ENCODE measurements at places on chromosomes 4 and X. TPM values are rescaled to one million over a fixed set of nuclear protein-coding genes. Genes with fewer than 3 reads are reported as not detected.

DNA sequence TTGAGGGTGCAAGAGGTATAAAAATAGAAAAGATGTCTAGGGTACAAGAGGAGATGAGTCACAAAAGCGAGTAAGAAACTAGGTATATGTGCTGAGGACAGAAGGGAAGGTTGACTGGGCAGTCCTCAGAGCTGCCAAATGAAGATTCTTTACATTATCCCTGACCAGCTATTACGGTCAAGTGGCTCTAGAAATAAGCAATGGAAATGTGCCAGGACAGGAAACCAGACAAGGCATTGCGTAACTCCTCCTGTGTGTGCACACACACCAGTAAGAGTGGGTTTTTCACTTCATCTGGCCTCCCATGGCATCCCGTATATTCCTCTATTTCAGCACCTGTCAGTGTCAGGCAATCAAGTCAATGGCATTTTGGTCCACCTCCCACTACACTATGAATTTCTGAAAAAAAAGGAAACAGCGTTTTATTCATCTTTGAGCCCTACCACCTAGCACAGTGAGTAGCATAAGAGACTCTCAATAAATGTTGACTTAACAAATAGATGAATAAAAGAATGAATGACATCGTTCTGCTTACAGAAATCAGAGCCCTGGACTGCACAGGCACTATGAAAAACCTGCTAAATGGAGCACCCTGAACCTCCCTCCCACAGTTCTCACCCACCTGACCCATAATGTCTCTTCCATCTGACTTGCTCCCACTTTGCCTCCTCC lies 62.6 kb upstream of the KLF3 start:
- no peak for DNase-seq

DNA sequence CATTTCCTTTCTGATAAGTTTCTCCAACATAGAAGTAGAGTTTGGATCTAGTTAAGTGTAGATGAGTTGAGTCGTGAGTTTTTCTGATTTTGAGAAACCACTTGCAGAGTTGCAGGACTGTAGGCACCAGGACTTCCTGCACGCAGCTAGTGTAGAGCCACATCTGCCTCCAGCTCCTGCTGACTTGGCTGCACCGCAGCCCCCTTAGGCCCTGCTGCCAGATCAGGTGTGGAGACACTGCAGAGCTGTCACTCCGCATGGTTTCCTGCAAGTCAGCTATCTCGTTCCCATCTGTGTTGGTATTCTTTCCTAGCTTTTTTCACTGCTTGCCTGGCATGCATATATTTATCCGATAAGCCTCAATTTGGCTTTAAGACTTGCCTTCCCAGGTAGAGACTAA lies 48.9 kb downstream of the PCDH7 start:
- DNase-seq: peak; percentile 17

GRCh38 chrX:72358313-72358712 lies 52.6 kb upstream of the CITED1 start:
- no peak for DNase-seq

DNA sequence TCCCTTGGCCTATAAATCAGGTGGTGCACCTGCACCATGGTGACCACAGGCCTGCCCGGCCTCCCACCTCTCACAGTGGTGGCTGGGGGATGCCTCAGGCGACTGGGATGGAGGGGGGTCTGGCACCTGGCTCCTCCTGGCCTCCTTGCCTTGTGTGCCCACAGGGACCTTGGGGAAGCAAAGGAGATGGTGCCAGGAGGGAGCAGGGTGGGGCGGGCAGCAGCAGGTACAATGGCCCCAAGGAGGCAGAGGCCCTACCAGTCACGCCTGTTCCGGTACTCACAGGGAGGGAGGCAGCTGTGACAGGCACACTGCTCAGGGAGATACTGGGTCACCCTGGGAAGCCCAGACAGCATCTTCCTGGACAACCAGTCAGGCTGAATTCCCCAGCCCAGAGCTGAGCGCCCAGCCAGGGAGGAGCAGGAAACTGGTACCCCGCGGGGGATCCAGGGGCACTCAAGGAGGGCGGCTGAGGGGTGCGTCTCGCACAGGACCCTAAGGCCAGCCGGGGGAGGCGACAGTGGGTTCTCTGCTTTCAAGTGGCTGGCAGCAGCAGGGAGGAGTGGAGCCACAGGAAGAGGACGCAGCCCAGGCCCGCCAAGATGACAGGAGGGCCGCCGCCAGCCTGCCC lies 1.2 kb upstream of the TREX2 start:
- DNase-seq: no peak

- DNase-seq: no peak
Observed at GRCh38 chr4:31104577-31104976, 384.4 kb downstream of the PCDH7 start.

DNA sequence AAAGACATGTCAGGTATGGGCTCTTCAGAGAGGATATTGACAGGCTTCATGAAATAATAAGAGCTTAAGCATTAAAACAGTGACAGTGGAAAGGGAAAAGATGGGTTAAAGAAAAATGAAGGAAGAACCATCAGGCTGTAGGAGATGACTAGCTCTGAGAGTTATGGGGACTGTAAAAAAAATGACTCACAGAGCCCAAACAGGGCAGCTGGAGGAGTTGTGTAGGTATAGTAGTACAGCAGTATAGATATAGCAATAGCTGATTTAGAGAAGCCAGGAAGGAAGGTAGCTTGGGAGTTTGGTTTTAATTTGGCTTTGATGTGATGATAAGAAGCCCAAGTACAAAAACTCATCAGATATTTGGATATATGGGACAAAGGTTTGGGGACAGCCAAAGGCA lies 66.6 kb downstream of the FREM3 start:
- no peak for DNase-seq

DNA sequence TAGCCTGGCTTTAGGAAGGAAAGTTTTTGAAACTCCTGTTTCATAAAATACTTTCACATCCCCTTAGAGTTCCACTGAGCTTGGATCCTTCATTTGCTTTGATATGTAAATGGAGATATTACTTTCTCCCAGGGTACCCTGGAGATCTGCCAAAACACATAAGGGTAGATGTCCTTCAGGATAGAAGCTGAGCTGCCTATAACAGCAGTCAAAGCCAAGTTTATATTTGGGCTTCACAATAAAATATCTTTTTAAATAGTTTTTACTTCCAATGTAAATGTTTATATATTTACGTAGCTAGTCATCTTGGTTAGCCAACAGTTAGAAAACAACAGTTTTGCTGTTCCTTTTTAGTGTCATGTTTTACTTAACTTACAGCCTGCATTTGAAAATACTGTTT lies 742.3 kb upstream of the POU3F4 start:
- no peak for DNase-seq

DNA sequence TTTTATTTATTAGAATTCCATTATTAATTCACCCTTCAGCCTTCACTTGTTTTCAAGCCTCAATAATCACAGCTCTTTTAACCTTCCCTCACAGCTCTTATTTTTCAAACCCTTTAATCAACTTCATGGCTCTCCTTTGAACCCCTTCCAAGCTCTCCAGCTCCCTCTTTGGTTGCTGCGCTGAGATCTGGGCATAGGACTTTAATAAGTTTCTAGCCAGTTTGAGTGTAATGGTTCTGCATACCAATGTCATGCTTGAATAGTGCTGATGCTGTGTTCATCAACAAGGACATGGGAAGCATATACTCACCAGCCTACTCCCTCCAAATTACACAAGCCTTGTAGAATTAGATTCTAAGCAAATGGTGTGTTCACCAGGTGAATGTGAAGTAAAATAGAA lies 3.5 kb upstream of the RNF212 start:
- no peak for DNase-seq

ZDHHC15 gene
- 9.4 TPM for total RNA-seq

DNA sequence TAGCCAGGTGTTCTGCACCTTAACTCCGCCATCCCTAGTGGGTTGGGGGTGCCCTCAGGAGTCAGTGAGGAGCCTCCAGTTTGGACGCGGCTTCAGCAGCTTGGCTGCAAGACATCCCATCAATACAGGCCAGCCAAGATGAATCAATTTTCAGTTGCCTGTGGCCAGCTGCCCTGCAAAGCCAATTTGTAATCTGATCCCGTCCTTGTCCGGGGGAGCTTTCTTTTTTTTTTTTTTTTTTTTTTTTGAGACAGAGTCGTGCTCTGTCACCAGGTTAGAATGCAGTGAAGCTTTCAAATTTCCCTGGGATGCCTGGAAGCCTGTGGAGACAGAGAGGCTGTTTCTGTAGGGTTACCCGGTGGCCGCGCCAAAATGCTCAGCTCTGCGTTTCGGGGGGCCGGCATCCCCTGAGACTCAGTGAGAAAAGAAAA lies 192.5 kb downstream of the ASMT start:
- peak; percentile 81 for DNase-seq

DNA sequence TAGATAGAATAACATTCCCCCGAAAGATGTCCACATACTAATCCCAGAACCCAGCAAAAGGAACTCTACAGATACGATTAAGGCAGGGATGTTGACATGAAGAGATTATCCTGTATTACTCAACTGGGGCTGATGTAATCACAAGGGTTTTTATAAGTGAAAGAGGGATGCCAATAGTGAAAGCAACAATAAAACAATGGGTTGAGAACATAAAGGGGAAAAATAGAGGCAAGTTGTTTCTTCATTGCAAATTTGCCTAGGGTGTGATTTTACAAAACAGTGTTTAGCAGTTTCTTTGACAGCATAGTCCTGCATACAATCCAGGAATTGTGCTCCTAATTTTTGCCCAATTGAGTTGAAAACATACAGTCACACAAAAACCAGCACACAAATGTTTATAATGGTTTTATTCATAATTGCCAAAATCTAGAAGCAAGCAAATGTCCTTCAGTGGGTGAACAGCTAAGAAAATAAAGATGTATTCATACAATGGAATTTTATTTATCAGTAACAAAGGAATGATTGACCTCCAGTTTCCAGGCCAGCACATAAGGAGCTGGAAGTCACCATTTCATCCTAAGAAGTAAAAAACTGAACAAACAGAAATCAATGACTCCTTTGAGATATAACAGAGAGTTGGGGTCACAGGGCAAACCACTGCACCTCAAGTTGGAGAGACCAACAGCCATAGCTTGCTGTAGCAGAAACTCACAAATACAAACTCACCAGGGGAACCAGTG lies 107.2 kb downstream of the CENPC start:
- DNase-seq: no peak

DCAF8L2 gene
- total RNA-seq: not detected

TLR10 gene
- not detected for total RNA-seq

TMEM150C gene
- total RNA-seq: 5.1 TPM

DGAT2L6 gene
- total RNA-seq: not detected

DNA sequence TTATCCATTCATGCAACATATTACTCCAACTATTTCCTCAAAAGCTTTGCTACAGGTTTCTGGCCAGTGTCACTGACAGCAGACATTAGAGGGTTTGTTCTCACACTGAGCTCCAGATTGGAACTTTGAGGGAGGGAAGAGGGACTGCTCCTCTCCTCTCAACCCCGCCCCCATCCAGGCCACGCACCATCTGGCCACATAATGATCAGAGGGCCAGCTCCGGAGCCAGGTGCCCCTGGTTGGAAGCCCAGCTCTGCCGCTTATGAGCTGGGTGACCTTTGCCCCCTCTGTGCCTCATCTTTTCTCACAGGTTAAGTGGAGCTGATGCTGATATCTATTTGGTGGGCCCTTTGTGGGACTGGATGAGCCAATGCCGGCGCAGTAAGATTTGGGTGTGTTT lies 55.8 kb downstream of the C4orf50 start:
- DNase-seq: peak; percentile 71

DRD5 gene
- not detected for total RNA-seq

GRCh38 chrX:107465932-107466620 lies 16.6 kb downstream of the FRMPD3 start:
- no peak for DNase-seq

DNA sequence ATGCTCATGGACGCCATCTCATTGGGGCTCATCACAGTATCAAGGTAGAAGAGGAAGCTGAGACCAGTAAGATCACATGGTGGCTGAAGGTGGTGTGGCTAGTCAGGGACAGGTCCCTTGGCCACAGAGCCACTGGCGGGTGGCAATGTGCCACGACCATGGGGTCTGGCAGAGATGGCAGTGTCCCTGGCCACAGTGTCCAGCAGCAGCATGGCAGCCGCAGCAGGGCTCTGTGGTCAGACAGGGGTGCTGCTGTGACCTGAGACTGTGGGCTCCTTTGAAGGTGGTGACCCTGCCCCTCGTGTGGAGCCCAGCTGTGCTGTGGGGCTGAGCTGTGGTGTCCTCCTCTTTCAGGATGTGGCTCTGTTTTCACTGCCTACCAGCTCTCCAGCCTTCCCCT lies 2.2 kb upstream of the DOK7 start:
- peak; percentile 8 for DNase-seq

- no peak for DNase-seq
Observed at GRCh38 chr4:48790561-48790960, 10.5 kb upstream of the FRYL start.

- DNase-seq: no peak
Observed at GRCh38 chrX:86002076-86002896, 45.1 kb downstream of the CHM start.

DNA sequence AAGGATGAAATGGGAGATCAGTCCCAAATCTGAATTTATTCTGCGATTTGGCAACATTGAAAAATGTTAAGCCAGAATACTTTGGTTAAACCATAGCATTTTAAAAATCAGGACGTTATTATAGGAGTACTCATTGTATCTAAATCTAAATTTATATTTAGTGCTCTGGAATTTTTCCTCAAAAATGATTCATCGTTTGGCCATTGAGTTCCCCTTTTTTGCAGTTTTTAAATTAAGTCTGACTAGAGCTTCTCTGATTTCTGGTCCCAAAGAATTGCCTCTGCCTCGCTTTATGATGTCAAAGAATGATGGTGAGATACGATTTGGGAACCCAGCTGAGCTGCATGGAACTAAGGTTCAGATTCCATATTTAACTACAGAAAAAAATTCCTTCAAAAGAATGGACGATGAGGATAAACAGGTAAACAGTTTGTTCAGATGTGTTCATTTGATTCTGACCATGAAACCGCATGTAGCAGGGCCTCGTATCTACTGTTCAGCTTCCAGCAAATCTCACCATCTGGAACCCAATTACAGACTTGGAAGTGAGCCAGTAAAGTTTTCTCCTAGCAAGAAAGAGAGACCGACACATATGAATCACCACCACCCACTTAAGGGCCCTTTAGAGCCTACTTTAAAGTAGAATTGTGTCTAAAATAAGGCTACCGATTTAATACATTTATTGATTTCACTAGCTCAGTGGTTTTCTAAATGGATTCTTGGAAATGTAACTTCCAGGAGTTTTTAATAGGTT lies 75.6 kb downstream of the REPS2 start:
- no peak for DNase-seq

Data from glutamatergic neuron (in vitro differentiated cells).